ENCODE measurements at places on chromosomes 2 and 18. TPM values are rescaled to one million over a fixed set of nuclear protein-coding genes. Genes with fewer than 3 reads are reported as not detected.

The REG3G gene
- 0.50 TPM for total RNA-seq

The ACTG2 gene
- 5.3 TPM for total RNA-seq

The SCYGR4 gene
- total RNA-seq = not detected

The DNMT3A gene
- 43.1 TPM for total RNA-seq

The ZBTB7C gene
- 15.7 TPM for total RNA-seq

The IMPA2 gene
- total RNA-seq = 19.6 TPM

The LYPD6B gene
- 9.4 TPM for total RNA-seq

The REG3A gene
- total RNA-seq = not detected

The PSMD14 gene
- 67.8 TPM for total RNA-seq

The IMP4 gene
- total RNA-seq = 53.4 TPM

The FOXI3 gene
- total RNA-seq = 0.06 TPM

The ENOSF1 gene
- 48.3 TPM for total RNA-seq

The SF3B6 gene
- total RNA-seq = 162 TPM

The LOXHD1 gene
- 0.22 TPM for total RNA-seq

The MDH1B gene
- total RNA-seq = 6.7 TPM

The CCDC141 gene
- 4.4 TPM for total RNA-seq

The HOXD13 gene
- total RNA-seq = not detected

The FAM110C gene
- 3.8 TPM for total RNA-seq

The WNT10A gene
- not detected for total RNA-seq

The ERICH2 gene
- total RNA-seq = 1.1 TPM

The AFF3 gene
- total RNA-seq = 44.6 TPM

The SETBP1 gene
- 39.8 TPM for total RNA-seq

The PTPRN gene
- 12.6 TPM for total RNA-seq

The MCFD2 gene
- 82.8 TPM for total RNA-seq

The GMPPA gene
- 29.8 TPM for total RNA-seq

All from spinal cord (tissue), 10 donors.